ENCODE measurements at places on chromosomes 5 and 9.

- no peak for DNase-seq
These were observed 3.6 kb downstream of the RNF130 start for GRCh38 chr5:180067986-180068385.

DNA sequence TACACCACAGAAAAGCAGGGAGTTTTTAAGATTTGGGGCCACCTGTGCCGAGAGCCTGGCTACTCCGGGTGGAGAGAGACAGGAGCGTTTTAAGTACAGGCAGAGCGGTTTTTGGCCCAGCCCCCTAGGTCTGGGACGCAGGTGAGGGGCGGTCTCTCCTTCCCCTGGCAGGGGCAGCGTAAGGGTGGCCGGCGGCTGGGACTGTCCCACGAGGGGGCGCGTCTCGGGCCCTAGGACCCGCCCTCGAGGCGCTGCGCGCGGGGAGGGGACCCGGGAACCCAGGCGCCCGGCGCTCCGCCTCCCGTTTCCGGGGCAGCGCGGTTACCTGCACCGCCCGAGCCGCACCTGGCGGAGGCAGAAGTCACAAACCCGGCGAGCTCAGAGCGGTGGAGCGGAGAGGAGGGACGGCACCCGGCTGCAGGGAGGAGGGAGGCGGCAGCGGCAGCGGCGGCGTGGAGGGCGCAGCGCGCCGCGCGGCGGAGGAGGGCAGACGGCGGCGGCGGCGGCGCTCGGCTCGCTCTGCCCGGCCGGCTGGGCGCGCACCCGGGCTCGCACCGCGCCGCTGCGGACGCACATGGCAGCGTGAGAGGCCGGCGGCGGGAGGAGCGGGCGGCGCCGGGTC lies at the start of gene WWC1:
Gene WWC1 (plus strand): TSS at position 304 of the 622 bp plus-strand sequence. CDS start 508 bp downstream, outside the sequence.
- DNase-seq: peak; percentile 14

- no peak for DNase-seq
These were observed 297.2 kb downstream of the MED10 start for GRCh38 chr5:6080930-6081726.

- no peak for DNase-seq
These were observed 17.0 kb upstream of the UNC5A start for GRCh38 chr5:176793343-176793699.

DNA sequence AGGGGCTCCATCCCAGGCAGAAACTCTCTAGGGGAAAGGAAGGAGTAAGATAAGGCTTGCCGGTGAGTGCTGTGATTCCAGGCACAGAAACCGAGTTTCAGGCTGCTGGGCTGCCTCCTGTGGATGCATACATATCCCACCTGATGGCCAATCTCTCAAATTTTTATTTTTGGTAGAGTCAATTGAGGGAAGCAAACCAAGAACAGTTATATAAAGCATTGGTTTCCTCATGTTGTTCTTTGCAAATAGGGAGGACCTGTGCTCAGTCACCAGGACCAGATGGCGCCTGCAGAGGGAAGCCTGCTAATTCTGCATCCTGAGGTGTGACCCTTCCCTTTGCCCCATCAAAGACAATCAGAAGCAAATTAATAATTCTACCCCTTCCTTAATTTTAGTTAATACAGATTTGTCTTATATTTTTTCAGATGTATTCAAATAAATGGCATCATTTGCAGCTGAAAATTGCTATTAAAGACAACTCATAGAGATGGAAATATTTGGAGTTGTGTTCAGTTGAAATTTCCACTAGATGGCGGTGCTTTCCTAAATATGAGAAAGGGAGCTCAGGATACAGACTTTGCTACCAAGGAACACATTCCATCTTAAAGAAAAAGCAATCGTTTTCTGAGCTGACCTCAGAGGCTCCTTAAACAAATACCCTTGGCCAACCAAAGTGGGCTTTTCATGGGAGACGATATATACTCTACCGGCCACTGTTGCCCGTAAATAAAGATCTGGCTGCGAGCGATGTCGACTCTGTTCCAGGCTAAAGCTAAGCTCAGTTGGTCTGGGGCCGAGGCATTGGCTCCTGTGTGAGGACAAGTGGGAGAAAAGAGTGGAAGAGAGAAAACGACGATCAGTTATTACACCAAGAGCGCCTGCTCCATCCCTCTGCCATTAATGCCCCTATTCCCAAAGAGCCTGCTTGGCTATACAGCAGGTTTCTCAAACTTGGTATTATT lies 225.7 kb upstream of the KLF9 start:
- no peak for DNase-seq

DNA sequence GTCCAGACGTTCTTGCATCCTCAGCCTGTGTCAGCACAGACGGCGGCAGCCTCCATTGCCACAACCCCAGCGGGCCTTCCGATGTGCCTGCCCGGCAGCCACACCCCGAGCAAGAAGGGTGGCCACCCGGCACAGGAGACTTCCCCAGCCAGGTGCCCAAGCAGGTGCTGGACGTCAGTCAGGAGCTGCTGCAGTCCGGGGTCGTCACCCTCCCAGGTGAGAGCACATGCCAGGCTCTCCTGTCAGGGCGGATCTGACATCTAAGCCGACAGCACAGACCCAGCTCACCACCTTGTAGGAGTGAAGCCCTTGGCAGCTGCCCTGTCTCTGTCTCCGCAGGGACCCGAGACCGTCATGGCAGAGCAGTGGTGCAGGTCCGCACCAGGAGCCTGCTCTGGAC lies 48.3 kb upstream of the LRRC14B start:
- no peak for DNase-seq

DNA sequence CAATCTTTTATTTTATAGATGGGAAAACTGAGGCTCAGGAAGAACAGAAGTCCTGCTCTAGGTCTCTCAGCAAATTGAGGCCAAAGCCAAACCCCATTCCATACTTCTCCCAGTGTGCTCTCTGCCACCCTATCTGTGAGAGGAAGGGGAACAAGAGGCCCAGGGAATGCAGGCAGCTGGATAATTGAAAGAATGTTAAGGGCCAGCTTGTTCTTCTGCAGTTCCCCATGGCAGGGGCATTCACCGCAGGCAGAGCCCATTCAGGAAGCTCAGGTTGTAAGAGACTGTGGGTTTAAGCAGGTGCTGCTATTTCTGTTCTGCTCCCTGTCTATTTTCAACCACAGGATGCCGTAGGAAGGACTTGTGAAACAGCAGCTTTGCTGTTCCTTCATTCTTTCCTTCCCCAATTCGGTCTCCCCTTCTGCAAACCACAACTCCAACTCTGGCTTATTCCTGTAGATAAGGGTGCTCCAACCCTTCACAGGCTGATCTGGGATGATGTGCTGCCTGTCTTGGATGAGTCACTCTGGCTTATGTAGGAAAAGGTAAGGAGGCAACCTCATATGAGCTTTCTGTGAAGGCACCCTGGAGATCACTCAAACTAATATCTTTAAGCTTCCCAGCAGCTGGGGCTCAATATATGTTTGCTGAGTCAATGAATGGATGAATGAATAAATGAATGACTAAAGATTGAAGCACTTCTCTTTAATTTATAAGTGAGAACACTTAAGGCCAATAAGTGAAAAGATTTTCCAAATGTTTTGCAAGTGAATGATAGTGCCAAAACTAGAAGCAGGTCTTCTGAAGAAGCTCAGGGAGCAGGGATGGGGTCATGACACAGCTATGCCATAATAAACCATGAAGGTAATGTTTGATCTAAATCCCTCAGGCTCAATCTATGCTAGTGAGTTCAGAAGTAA lies 377.6 kb downstream of the BRINP1 start:
- no peak for DNase-seq

- no peak for DNase-seq
These were observed 481.7 kb upstream of the PAPPA start for GRCh38 chr9:115671963-115672305.

DNA sequence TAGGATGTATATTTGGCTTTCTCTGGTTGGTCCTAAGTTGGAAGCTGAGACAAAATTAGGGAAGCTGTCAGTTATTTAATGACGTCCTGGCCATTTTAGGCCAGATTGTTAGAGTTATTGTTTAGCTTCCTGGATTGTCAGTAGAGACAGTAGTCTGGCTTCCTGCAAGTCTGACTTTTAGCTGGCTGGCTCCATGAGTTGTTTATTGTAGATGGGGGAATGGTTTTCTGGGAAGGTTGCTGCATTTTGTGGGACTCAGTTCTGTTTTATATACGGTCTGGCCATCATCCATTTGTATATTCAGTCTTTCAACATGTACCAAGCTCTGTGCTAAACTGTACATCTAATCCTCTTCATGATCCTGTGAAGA lies 68.3 kb downstream of the SGCD start:
- no peak for DNase-seq

- no peak for DNase-seq
These were observed 338.5 kb downstream of the CETN3 start for GRCh38 chr5:90071066-90071465.

DNA sequence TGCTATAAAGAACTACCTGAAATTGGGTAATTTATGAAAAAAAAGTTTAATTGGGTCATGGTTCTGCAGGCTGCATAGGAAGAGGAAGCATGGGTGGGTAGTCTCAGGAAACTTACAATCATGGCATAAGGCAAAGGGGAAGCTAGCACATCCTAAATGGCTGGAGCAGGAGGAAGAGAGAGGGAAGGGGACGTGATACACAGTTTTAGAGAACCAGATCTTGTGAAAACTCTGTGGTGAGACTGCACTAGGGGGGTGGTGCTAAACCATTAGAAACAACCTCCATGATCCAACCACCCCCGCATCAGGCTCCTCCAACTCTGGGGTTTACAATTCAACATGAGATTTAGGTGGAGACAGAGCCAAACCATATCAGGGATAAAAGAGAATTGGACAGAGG lies 624.2 kb downstream of the PRR16 start:
- no peak for DNase-seq

GRCh38 chr5:125847561-125847960 lies 575.6 kb upstream of the GRAMD2B start:
- DNase-seq: no peak

DNA sequence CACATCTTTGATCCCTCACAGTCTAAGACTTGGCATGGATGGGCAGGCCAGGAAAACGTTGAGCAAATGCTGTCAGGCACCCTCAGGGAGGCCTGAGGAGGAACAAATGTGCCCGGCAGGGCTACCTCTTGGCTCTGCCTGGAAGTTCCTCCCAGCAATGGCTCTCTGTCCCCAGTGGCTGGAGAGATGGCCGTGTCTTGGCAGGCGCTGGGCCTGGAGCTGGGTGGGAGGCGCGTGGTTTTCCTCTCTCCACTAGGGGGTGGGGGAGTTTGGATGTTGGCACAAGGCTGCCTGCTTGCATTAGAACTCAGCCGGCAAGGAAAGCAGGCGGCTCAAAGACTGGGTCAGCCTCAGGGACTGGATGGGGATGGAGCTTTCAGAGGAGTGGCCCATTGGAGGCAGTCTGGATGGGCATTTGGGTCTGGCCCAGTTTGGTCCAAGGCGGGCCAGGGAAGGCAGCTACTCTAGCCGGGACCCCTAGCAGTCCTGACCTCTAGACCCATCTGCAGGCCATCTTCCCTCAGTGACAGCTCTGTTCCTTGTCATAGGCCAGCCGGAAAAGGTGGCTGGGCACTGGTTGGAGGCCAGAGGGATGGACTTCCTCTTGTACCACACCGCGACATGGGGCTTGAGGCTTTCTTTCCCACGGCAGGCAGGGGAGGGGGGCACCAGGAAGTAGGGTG lies 68.2 kb upstream of the STC2 start:
- no peak for DNase-seq

DNA sequence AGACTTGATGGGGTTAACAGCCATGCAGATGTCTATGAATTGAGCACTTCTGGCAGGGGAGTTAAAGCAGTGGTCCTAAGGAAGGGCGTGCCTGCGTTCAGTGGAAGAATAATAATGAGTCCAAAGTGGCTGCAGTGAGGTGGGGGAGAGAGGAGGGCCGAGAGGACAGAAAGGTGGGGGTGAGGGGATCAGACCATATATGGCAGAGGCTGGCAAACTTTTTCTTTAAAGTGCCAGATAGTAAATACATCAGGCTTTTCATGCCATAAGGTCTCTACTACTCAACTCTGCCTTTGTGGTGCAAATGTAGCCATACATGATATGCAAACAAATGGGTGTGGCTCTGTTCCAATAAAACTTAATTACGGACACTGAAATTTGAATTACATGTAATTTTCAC lies 77.1 kb downstream of the STRBP start:
- no peak for DNase-seq

DNA sequence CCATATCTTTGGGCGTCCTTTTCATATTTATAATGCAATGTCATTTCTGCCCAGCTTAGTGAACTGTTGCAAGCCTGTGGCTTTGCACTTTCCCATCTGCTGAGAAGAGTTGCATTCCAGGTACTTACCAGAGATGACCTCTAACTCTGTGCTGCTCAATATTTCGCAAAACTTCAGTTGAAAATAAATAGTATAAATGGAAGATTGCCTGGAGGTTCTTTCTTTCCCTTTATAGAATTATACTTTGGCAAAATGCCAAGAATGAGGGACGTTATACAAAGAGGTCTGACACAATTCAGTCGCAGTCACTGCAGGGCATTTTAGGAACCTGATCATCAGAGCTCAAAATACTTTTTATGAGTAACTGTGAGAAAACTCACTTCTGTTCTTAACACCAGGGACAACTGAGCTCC lies 18.9 kb upstream of the VLDLR start:
- DNase-seq: no peak

- DNase-seq: no peak
These were observed 10.3 kb upstream of the CD180 start for GRCh38 chr5:67206929-67207328.

GRCh38 chr9:128969491-128969890 lies 22.0 kb downstream of the NUP188 start:
- no peak for DNase-seq

DNA sequence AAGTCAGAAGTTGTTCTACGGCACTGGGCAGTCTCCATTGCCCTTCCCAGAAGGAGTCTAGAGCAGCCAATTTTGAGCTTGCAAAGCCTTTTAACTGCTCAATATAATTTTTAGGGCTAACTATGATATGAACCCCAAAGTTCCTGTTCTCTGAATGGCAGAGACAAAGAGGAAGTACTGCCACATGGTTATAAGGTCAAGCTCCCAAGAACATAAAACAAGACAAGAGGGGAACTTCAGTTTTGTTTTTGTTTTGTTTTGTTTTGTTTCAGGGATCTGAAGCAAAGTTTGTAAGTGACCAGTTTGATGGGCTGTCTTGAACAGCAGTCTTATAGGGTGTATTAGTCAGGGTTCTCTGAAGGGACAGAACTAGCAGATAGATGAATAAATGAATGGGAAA lies 11.9 kb upstream of the SMC2 start:
- no peak for DNase-seq

DNA sequence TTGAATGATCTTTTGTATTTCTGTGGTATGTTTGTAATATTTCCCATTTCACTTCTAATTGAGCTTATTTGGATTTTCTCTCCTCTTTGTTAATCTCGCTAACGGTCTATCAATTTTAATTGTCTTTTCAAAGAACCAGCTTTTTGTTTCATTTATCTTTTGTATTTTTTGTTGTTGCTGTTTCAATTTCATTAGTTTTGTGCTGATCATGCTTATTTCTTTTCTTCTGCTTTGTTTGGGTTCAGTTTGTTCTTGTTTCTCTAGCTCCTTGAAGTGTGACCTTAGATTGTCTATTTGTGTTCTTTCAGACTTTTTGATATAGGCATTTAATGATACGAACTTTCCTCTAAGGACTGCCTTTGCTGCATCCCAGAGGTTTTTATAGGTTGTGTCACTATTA lies 28.4 kb upstream of the SNCAIP start:
- no peak for DNase-seq

Measured in NCI-H1436 treated with DMSO at 0.1 percent for 48 hours (cell line).